Stromal cell of bone marrow (primary cell): ENCODE measurements at places on chromosomes 2 and 18.

GRCh38 chr2:240524963-240525718 lies 32.6 kb downstream of the ANKMY1 start:
- DNase-seq, result no peak

- no peak for DNase-seq
Observed at GRCh38 chr18:5963267-5963666, 67.9 kb upstream of the TMEM200C start.

DNA sequence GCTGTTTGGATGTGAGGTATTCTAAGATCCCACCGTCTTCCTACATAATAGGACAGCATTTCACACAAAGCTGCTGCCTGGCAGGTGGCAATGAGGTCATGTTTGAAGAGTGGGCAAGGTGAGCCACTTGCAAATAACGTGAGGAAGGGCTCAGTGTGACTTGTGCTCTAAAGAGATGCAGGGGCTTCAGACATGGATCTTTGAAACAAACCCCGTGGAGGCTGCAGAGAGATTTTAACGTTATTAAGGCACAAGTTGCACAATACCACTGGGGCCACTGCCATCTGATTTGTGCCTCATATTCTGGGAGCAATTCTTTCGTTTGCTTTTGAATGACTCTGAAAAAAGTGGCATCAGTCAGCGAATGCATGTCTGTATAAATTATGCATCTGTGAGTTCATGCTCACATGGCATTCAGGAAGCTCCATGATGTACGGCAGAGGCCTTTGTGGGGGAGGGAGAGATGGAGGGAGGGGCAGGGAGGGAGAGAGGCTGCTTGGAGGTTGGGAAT lies 362.0 kb downstream of the SOX11 start:
- no peak for DNase-seq

DNA sequence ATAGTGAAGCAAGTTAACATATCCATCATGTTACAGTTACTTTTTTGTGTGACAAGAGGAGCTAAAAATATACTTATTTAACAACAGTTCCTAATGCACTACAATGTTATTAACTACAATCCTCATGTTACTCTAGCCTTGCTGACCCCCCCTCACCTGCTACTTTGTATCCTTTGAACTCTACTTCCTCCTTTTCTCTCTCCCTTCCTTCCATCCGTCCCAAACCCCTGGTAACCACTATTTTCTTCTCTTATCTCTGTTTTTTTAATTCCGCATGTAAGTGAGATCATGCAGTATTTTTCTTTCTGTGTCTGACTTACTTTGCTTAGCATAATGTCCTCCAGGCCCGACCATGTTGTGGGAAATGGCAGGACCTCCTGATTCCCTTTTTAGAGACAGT lies 59.4 kb downstream of the NPAS2 start:
- DNase-seq, result no peak

DNA sequence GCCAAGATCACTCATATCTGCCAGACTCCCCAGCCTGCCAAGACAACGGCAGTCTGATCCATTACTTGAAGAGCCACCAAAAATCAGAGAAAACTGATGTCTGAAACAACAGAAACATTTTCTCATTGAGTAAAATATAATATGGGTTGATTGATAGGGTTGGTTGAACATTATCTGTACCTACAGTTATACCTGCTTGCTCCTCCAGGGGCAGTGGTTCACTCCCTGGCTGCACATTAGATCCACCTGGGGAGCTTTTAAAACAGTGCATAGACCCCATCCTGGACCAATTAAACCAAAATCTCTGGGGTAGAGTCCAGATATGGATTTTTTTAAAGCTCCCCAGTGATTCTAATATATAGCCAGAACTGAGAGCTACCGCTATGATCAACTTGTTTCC lies 43.6 kb upstream of the SLC14A2 start:
- DNase-seq, result no peak
